ENCODE measurements at places on chromosomes 4 and X.

GRCh38 chrX:127708155-127708554 lies 344.0 kb downstream of the ACTRT1 start:
- DNase-seq: no peak

DNA sequence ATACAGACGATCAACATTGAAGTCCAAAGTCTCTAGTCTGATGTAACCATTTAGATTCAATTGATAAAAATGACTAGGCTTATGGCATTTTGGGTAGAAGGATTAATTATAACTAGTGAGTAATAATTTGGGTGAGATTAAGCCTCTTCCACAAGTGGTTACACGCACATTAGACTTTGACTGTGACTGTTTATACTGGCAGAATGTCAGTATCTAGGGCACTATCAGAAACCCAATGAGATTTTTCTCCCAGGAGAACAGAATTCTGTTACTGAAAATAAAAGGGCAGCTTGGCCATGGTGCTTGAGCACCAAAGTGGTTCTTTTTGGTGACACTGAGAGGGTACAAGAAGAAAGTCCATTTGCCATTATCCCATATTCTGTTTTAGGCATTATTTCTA lies 3.3 kb downstream of the PLS3 start:
- DNase-seq: no peak

GRCh38 chrX:69136546-69137331 lies 28.5 kb downstream of the PJA1 start:
- no peak for DNase-seq

DNA sequence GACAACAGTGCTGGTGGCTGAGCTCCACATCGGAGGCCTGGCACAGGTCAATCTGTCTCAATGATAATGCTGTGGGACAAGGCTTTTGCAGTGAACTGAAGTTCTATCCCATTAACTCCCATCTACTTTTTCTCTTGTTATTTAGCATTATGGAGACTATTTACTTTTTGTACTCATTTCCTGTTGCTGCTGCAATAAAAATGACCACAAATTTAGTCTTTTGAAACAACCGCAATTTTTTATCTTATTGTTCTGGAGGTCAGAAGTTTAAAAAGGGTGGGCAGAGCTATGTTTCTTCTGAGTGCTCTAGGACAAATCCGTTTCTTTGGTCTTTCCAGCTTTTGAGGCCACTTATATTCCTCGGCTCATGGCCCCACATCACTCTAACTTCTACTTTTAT lies 111.0 kb upstream of the PITX2 start:
- DNase-seq: no peak

GRCh38 chr4:148978301-148978700 lies 536.1 kb upstream of the NR3C2 start:
- DNase-seq: no peak

DNA sequence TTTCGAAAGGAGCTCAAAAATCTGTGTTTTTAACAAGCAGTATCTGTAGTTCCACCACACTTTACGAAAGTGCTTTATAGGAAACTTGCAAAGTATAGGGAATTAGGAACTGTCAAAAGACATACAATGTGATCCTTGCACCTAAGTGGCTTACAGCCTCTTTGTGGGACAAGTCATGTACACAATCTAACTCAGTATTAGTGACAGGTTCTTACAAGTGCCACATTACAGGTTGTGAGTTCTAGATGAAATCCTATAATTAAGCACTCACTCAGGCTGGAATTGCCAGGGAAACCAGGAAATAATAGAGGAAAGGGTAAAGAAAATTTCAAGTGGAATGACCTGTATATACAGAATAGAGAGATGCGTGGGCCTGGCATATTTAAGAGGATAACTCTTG lies 567.3 kb upstream of the ATOH1 start:
- no peak for DNase-seq

GRCh38 chrX:83759872-83760271 lies 101.1 kb upstream of the CYLC1 start:
- DNase-seq: no peak

- DNase-seq: no peak
Measured at GRCh38 chr4:162706632-162707031, 460.1 kb downstream of the NAF1 start.

DNA sequence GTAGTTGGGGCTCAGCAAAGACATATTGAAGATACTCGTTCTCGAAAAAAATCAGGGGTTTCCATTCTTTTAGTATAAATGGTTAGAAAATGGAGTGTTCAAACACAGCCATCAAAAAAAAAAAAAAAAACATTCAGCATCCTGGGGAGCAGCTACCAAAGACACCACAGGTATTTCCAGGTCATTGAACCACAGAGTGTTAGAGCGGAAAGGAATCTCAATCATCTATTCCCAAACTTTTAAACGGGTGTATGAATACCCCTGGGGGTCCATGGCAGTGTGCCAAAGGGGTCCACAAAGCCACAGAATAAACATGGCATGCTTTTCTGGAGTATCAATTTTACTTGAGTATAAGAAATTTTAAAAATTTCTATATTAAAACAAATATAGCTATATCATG lies 6.9 kb upstream of the FGF16 start:
- DNase-seq: no peak

GRCh38 chr4:113636877-113637276 lies 124.7 kb downstream of the CAMK2D start:
- DNase-seq: no peak

DNA sequence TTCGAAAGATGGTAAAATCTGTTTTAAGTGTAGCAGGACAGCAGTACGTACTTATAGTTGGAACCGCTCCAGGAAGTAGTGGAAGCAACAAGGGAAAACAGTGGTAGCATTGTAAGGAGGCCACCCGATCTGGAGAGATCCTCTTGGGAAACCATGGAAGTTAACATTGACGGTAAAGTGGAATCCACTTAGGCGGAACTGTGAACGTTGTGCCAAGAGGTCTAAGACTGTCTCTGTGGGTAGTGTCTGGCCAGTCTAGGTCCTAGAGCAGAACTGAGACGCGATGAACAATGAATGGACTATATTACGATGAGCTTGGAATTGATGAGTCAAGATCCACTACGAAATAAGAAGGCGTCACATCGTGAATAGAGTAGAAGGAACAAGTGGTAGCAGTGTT lies 124.0 kb downstream of the TENM3 start:
- DNase-seq: no peak

DNA sequence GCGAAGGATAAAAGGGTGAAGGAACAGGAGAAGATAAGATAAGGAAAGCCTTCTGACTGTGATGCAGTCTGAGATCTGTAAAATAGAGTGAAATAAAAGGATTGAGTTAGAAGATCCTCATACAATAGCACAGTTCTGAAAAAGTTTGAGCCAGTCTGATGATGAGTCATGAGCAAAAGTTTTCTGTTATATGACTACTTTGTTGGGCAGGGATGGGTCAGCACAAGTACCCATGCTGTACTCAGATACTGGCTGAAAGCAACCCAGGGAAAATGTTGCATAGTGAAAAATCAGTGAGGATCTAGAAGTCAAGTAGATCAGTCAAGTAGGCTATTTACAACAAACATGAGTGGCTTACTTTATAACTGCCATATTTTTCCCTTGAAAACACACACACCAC lies 253.5 kb downstream of the PCDH10 start:
- DNase-seq: no peak

DNA sequence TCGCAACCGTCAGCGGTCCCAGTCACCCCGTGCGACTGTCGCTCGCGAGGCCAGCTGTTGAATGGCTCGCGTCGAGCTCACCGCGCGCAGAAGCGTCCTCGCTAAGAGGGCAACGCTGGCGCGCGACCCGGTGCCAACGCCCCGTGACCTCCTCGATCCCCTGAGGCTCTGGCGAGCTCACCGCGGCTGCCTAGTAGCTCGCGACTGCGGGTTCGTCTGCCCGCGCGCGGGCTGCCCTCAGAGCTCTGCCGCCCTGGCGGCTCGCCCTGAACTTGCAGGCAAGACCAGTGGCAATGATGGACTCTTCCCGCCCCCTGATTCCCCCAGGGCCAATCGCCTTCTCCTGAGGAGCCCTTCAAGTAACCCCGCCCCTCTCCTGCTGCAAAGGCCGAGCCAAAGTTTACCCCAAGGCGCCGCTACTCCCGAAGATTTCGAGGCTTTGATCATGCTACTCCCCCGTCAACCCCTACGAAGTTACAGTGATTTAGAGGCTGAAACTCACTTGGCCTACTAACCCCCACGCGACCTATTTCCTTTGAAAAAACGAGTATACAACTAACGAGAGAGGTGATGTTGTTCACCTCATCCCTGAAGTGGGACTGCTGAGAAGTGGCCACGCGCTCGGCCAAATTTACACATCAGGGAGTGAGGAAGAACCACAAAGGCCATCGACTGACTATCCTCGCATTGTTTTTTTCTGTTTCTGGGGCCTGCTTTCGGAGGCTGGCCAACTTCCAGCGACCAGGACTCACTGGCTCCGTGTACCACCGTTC lies 37.5 kb downstream of the PGRMC1 start:
- DNase-seq: peak; percentile 36

GRCh38 chrX:21912220-21912619 lies 28.3 kb upstream of the SMS start:
- no peak for DNase-seq

GRCh38 chr4:176642472-176642871 lies 150.2 kb downstream of the VEGFC start:
- no peak for DNase-seq

GRCh38 chrX:132961511-132961910 lies 3.1 kb upstream of the HS6ST2 start:
- no peak for DNase-seq
